ENCODE measurements at places on chromosomes 2 and 18. TPM values are rescaled to one million over a fixed set of nuclear protein-coding genes. Genes with fewer than 3 reads are reported as not detected.

CRYBA2 gene
- not detected for total RNA-seq

LYPD6 gene
- total RNA-seq, result 16.6 TPM

- no peak for DNase-seq
Observed at GRCh38 chr2:53755121-53755520, 12.5 kb upstream of the CHAC2 start.

GRCh38 chr18:52826994-52827393, 487.0 kb downstream of the DCC start:
- no peak for DNase-seq

- DNase-seq, result no peak
Observed at GRCh38 chr2:240404174-240404852, 31.1 kb upstream of the GPC1 start.

GRCh38 chr2:177064422-177064821, 148.2 kb upstream of the HNRNPA3 start:
- no peak for DNase-seq

DNA sequence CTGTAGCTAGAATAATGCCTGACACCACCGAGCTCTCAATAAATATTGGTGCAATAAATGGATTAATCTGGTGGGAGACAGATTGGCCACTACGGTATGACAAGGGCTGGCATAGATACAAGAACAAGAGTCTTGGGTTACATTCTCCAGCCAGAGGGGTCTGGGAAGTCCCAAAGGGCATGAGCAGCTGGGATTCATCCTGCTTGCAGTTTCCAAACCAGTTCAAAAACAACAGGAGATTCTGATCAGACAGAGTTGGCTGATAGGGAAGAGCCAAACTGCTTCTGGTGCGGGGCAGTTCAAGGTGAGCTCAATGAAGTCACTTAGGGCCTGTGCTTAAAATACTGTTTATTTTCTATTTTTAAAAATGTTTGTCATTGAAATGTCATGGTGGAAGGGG, 266.9 kb downstream of the TNS1 start:
- DNase-seq, result no peak

GRCh38 chr2:203692031-203692710, 14.3 kb upstream of the CD28 start:
- peak; percentile 97 for DNase-seq

DNA sequence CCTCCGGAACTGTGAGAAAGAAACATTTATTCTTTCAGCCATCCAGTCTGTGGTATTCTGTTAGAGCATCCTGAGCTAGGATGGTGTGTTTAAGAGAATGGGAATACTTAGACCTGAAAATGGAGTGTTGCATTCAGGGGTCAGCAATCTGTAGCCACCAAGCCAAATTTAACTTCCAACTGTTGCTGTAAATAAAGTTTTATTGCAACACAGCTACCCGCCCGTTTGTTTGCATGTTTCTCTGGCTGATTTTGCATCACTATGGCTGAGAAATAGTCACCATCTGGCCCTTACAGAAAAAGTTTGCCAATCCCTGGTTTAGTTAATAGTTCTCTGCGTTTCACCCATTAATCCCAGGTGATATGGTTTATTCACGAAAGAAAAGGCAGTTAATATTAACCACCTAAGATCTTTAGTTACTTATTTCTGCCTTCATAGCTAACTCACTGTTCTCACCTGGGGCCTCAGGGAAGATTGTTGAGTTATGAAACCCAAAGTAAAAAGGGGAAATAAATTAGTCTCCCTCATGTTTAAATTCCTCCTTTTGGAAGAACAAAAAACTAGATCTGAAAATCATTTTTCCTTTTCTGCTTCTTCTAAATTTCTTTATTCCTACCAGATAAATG, 9.5 kb upstream of the CYS1 start:
- no peak for DNase-seq

- DNase-seq, result no peak
Observed at GRCh38 chr2:235553696-235554100, 59.9 kb downstream of the AGAP1 start.

DNA sequence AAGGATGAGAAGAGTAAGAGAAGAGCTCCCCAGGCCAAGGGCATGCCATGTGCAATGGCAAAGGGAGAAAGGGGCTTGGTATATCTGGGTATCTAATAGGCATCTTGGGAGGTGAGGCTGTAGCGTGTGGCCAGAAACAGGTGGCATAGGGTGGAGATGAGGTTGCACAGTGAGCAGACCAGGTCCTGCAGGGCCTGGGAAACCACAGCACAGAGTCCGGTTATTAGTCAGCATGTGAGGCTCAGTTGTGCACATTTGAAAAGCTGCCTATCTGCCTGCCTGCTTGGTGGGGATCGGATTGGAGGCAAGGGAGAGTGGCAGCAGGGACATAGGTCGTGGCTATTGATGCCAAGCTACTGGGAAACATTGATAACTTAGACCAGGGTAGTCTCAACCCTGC, 190.6 kb downstream of the TPGS2 start:
- peak; percentile 44 for DNase-seq

DNA sequence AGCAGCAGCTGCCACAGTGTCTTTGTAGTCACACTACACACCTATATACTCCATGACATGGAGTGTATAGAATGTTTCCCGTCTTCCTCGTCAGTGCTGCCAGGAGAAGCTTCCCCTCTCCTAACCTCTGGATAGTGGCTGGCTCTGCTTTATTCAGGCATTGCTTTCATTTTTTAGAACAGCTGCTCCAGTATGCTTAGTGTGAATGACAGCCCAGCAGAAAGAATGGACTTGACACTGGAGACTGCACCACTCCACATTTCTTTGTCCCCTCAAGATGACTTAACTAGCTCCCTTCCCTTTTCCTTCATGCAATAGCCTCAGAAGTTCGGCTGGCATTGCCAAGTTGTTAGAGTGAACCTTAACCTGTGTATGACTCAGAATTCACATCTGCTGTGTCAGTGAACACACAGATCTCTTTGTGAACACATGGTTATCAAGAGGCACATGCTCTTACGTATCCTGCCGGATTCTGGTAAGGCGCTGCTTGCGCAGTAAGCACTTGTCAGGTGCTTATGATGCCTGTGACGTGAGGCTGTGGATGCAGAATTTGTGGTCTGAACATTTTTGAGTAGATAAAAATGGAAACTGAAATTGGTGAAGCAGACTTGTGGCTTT, 73.9 kb downstream of the NEDD4L start:
- DNase-seq, result peak; percentile 89

DNA sequence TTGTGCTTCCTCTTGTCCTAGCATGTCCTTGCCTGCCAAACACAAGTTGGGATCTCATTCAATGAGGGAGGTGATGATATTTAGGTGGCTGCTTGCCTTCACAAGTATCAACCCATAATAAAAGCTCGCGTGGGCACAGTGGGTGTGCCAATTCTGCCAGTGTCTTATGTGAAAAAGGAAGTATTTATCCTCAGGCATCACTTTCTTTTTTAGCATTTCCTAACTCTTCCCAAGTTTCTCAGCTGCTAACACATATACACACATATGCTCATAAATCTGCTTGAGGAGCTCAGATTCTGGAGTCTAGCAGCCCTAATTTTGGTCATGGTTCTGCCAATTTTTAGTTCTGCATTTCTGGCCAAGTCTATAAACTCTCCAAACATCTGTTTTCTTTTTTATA, 319.5 kb upstream of the HNMT start:
- DNase-seq, result no peak

DNA sequence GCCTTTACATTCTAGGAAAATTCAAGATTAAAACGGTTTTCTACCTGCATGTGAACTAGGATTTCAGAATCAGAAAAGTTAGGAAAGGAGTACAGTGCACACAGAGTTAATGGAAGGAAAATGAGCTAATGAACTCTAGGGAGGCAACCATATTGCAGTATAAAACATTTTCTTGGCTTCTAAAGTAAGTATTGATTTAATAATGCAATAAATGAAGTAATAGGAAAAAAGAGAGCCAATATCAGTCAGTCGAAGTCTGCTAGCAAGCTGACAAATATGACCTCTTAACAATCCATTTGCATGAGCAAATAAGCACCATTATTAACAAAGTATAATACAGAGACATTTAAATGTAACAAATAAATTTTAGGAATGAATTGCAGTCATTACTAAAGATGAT, 80.2 kb upstream of the COL3A1 start:
- DNase-seq, result no peak

DNA sequence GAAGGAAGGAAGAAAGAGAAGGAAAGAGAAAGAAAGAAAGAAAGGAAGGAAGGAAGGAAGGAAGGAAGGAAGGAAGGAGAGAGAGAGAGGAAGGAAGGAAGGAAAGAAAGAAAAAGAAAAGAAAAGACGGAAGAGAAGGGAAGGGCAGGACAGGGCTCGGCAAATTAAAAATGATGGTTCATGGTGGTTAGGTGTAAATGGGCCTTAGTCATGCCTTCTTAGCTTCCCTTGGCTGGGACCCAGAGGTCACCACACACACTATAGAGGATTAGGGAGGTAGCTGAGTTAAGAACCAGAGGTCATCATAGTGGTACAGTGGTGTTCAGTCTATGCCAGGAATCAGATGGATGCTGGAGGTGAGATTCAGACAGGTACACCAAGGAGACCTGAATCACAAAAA, 9.3 kb upstream of the ATL2 start:
- peak; percentile 30 for DNase-seq

DNA sequence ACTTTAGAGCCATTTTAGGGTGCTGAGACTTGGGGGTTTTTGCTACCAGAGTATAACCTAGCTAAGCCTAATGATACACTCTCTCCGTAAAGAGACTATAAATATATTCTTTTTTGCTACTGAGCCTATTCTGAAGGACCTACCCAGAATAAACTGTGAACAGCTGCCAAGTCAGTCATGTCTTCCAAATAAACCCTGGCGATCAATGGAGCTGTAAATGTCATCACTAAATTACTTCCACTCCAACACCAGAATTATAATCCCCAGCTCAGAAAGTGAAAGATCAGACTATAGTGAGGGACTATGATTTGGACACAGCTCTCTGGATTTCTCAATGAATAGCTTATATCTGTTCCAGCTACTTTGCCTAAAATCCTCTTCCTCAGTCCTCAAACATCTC, 178.9 kb downstream of the METTL4 start:
- DNase-seq, result no peak
